ENCODE measurements at places on chromosomes 2 and 18.

DNA sequence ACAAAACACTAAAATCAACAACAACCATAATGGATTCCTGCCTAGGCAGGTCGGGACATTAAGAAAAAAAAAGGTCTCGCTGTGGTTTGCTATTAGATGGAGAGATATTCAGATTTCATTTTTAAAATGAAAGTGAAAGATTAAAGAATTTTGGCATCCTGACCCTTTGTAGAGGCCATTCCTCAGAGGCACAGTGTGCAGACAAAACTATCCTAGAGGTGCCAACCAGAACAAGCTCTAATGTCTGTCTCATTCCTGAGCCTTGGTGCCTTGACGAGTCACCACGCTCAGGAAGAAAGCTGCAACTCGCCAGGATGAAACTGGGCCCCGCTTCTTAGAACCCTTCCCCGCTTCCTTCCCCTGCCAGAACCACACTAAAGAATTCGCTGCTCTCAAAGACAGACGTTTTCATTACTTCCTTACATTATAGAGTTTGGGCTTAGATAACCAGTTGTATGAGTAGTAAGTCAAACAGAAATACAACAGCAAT lies 156.0 kb downstream of the TGIF1 start:
- DNase-seq: peak; percentile 45

GRCh38 chr2:81436256-81436655 lies 1131.7 kb upstream of the LRRTM1 start:
- no peak for DNase-seq

- no peak for DNase-seq
Observed at GRCh38 chr2:172480301-172481218, 53.2 kb downstream of the ITGA6 start.

GRCh38 chr2:233418761-233419546 lies 64.7 kb downstream of the DGKD start:
- peak; percentile 9 for DNase-seq

- DNase-seq: peak; percentile 50
Observed at GRCh38 chr2:96656540-96656939, 14.0 kb downstream of the FER1L5 start.

DNA sequence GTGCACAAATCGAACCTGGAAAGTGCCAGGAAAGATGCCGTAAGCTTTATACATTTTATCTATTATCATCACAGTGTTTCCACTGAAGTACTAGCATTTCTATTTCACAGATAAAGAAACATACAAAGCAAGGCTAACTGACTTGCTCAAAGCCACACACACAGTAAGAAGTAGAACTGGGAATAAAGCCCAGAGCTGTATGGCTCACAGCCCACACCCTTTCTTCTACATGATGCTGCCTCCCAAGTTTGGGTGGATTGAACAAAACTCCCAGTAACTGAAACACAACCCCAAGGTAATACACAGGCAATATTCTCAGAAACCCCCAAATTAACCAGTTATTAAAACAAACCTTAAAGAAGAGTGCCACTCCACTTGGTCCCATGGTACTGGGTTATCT lies 11.2 kb downstream of the SAP130 start:
- no peak for DNase-seq

GRCh38 chr2:125169764-125170146 lies 1144.7 kb downstream of the CNTNAP5 start:
- DNase-seq: no peak

- no peak for DNase-seq
Observed at GRCh38 chr2:226839951-226840350, 4.1 kb downstream of the RHBDD1 start.

- DNase-seq: no peak
Observed at GRCh38 chr2:164625378-164625971, 4.2 kb upstream of the GRB14 start.

GRCh38 chr18:13236411-13236810 lies 17.9 kb downstream of the LDLRAD4 start:
- no peak for DNase-seq

DNA sequence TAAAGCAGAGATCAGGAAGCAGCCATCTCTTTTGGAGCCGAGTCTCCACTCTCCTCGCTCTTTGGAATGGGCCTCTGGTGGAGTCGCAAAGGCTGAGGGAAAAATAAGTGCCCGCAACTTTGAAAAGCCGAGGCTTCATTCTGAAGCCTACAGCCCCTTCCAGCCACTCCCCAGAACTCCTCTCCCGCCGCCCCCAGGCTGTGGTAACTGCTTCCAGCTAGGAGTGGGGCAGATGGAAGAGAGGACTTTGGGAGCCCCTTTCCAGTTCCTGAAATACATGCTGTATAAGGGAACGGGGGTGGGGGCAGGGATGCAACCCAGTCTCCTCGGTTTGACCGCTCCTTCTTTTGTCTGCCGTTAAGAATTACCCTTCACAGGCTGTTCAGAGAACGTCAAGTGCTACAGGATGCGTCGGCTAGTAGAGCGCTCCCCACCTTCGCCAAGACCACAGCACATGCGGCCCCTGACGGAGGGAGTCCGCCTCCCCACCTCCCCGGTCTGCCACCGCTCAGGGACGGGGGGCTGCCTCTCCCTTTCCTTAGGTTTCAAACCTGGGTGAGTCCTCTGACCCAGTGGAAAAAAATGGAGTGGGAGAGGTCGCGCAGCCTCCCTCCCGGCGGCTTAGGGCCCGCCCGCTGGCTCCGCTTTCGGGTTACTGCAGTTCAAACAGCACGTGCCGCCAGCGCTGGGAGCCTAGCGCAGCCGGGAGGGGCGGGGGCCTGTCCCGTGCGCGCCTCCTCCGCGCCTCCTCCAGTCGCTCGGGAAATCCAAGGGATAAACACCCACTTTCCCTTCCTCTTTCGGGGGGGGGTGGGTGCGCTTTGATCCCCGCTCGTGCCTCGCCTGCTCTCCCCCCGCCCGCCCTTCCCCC lies 4.9 kb downstream of the CYP26B1 start:
- DNase-seq: no peak

DNA sequence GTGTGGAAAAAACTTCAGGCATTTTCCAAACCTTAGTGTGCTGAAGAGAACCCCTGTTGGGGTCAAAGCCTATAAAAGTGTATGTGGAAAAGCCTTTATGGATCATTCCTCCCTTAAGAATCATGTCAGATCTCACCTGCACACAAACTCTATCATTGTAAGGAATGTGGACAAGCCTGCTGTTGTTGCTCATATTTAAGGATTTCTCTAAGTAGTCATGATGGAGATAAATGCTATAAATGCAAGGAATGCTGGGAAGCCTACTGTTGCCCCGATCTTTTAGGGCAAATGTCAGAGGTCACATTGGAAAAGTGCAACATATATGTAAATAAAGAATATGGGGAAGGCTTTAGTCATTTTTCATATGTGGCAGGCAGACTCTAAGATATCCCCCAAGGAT lies 129.5 kb downstream of the ICOS start:
- DNase-seq: no peak

- DNase-seq: peak; percentile 35
Observed at GRCh38 chr2:172427990-172428831, 825 bp downstream of the ITGA6 start.

DNA sequence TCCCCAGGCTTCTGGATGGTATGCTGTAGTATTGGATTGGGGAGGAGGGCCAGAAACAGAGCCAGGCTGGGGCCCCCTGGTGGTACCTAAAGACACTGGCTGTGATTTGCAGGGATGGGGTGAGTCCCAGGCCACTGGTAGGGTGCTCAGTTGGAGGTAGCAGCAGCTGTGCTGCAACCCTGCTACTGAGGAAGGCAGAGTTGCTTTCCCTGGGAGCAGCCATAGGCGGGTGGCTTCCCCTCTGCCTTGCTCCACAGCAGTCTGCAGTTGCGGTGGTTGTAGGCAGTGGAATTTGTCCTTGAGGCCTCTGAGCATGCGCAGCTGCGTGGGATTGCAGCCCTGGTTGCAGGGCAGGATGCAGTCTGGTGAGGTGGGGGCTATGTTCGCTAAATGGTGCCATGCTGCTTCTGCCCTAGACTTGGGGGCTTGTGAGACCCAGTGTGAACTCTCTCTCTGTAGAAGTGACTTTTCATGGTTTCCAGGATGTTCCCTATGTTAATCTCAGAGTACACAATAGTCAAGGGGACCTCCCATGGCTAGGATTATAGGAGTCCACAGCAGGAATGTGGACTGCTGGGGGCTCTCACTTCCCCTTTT lies 443.5 kb downstream of the XIRP2 start:
- no peak for DNase-seq

DNA sequence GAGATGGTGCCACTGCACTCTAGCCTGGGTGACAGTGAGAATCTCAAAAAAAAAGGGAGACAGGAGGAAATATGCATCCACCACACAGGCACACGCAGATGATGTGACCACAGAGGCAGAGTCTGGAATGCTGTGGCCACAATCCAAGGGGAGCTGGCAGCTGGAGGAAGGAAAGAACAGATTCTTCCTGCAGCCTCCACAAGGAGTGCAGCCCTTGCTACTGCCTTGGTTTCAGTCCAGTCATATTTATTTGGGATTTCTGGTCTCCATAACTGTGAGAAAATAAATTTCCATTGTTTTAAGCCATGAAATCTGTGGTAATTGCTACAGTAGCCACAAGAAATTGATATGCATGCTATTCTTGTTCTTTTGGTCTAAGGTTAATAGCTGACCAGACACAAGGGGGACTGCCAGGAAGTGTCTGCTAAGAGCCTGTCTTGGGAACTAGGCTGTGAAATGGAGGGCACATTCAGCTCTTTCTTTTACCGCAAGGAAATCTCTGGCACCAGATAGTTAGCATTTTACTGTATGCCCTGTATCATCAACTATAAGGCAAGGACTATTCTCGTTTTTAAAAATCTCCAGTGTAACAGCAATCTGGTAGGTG lies 133.1 kb upstream of the SEC11C start:
- DNase-seq: no peak

GRCh38 chr18:21669736-21670285 lies 34.8 kb downstream of the ABHD3 start:
- peak; percentile 36 for DNase-seq

DNA sequence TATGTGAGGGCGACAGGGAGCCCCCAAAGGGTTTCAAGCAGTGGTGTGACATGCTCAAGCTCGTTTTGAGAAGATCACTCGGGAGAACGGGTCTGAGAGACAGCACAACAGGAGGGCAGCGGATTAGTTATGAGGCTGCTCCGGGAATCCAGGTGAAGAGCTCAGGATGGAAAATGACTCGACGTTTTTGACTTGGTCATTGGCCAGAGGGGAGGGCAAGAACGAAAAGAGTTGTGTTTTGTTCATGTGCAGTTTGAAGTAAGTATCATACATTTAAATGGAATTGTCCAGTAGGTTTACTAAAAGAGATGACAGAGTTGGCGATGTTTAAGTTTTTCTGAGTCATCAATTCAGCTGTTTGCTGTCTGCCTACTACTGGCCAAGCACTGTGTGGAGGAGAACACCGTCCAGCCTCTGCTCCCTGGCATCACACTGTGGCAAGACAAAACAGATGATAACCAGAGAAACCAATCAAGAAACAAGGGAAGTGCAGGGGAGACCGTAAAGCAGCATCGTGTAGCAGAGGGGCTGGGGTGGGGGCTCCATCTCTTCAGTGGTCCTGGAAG lies 25.3 kb upstream of the ANXA4 start:
- DNase-seq: no peak

- no peak for DNase-seq
Observed at GRCh38 chr2:183049420-183049819, 11.2 kb upstream of the NCKAP1 start.

DNA sequence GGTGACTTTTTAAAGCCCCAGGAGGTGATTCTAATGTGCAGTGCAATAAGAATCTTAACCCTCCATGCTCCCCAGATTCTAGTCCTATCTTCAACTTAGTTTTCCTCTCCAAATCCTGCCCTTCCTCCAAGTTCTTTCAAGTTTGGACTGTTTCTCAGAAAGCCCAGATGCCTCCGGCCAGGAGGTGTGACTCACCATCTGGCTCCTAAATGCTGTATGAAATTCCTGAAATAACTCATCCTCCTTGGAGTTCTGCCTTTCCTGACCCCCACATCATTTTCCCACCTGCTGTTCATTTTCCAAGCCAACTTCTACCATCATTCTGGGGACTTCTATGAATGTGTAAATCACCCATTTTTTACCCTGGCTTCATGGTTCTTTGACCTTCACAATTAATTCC lies 118.2 kb upstream of the NOL4 start:
- DNase-seq: no peak

DNA sequence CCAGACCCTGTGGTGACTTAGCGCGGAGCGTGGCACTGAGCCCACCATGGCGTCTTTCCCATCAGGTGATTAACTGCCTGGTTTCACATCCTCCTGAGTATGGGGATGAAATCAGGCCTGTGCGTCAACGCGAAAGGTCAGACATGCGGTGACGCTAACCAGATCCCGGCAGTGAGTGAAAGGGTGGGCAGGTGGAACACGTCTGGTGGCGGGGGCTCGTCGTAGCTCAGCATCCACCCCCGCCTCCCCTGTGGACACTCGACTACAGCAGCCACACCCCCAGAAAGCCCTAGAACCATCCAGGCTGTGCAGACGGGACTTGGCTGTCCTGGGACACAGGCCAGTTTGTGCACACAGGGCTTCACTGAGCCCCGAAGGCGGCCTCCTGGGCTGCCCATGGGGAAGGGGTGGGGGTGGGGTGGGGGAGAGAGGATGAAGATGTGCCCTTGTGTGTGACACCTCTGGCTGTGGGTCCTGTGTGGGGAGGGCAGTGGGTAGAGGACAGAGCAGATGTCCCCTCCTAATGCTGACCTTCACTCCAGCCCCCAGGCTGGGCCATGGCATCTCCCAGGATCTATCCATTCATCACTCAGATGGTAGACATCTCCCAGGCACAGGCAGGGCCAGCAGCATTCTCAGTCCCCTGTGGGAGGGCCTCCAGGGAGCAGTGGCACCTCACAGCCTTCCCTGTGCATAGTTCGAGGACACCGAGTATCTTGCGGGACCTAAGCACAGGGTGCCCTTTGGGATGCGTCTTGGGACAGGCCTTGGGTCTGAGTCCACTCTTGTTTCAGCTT lies 27.5 kb downstream of the RAMP1 start:
- DNase-seq: no peak

DNA sequence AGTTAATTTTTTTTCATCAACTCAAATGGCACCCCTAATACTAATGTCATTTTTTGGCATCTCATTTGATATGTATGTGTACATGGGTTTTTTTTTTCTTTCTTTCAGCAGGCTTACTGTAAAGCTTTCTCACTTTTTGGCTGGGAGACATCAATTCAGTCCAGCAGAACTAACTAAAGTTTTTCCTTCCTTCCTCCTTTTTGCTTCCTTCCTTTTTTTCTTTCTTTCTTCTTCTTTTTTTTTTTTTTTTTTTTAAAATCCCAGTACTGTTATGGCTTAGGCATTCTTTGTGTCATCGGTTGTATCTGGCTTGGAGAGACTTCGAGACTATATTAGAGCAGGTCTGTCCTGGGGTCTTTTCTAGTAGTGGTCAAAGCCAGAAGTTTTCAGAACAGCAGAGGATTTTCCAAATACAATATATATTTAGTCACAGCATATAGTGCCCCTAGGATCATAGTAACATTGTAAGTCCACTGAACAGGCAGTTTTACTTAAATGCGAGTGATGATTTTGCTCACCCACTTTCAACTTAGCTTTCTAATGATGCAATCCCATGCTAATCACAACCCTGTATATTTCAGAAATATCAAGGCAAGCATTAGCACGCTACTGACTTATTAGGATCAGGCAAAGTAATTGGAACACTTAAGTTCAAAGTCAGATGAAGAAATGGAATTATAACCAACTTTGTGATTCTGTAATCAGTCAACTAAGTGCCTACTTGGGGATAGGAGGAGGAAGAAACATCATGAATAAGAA lies 4.0 kb downstream of the KLHL29 start:
- DNase-seq: no peak
